Frontal cortex (tissue), 4 donors: ENCODE measurements at places on chromosomes 3 and 15. TPM values are rescaled to one million over a fixed set of nuclear protein-coding genes. Genes with fewer than 3 reads are reported as not detected.

DNA sequence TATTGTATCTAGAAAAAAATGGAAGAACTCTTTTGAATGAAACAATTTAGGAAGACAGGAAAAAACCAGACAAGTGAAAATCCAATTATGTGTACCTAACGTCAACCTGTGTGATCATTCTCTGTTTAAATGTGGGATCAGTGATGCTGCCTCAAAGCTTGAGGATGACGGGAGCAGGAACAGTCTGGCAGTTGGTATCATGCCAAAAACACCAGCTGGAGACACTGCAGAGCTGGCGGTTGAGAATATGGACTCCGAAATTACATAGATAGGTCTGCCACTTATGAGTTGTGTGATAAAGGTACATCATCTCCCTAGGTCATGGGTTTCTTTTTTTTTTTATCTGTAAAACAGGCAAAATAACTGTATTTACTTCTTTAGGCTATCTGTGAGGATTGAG lies 480.5 kb downstream of the CNTN4 start:
- DNase-seq: no peak

DNA sequence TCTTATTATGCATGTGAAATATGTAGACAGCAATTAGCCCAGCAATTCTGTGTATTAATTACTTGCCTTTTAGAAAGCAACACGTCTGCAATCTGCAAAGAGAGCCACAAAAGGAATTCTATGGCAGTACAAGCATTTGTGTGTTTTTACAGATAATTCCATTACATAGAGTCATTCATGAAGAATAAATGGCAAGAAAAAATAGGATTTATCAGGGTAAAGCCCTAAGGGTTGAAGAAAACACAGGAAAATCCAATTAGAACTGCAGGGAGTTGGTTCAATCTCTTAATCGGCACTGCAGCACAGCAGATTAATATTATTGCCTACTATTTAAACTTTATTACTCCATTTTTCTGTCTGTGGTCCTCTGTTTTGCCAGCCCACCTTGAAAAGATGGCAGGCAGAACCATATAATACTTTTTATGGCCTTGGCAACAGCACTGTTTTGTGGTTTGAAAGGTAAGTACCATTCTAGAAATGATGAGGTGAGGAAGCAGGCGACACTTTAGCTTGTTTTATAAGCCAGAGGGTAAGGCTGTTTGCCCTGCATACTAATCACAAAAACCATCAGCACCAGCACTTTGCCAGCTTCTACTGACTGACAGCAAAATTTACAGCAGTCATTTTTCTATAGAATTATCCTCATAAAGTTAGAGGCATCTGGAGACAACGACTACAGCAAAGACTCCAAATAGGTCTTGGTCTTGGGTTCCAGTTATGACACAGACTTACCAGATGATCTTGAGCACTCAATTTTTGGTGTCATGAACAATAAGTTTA lies 638.2 kb upstream of the NAALADL2 start:
- no peak for DNase-seq

DNA sequence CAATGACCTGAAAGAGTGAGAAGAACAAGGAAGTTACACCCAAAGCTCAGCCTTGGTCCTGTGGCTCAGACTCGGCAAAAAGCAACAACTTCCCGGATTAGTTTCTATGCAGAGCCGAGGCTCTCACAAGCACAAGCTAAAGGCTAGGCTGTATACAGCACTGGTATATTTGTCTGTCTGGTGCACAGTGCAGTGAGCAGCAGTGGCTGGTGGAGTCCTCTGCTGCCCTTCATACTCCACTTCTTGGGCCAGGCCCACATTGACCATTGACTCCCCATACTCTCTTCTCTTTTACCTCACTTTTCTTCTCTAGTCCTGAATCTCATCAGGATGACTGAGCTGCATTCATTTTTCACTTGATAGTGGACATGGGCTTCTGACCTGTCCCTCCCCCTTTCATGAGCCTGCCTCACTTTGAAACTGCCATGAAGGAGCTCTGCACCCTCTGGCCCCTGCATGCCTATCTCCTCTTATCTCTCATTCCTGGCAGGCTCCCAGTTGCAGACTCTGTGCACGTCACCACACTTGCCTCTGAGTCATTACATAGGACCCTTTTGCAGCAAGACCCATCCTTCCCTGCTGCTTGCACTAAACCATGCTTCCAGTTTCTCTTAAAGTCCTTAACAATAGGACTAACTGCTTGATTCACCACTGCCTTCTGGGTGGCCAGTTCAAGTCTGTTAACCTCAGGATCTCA lies 379.3 kb downstream of the NTRK3 start:
- no peak for DNase-seq

ZNF860 gene
- total RNA-seq: 2.0 TPM
